NCI-H1092 (cell line): ENCODE measurements at places on chromosomes 4 and X.

DNA sequence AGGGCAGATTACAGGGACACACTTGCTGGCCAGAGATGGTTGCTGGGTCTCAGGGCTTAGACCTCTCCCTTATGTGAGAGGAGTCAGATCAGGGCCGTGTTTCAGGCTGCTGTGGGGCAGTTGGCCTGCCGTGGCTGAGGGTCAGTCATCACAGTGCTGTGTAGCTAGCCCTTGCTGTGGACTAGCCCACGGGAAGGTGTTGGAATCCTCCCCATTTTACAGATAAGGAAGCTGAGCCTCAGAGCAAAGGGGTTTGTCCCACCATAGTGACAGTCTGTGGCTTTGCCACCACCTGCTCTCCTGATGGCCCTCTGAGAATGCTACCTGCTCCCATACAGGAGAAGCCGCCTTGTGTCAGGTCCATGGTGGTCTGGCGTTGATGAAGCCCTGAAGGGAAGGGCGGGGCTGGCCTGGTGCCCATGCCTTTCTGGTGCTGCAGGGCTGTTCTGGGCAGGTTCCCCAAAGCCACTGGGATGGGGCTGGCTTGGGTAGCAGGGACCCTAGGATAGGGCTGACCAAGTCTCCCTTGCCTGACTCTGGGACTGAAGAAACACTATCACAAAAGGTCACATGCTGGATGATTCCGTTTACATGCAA is 2.4 kb upstream of the FAM53A start:
- DNase-seq: no peak

DNA sequence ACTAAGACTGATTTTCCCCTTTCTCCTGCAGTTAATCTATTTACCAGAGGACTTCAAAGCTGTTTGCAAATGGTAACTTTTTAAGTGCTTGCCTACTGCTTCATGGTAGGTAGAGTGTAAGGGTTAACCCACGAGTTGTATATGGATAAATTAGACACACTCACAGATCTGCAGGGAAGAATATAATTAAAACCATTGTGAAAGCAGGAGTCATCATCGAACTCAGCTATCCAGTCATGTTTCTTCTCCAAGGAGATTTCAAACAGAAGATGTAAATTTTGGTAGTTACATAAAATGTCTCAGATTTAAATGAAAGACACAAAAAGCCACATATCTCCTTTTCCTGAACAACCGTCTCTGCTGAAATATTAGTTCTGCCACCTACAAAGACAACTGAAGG is 549 bp upstream of the XG start:
- no peak for DNase-seq

DNA sequence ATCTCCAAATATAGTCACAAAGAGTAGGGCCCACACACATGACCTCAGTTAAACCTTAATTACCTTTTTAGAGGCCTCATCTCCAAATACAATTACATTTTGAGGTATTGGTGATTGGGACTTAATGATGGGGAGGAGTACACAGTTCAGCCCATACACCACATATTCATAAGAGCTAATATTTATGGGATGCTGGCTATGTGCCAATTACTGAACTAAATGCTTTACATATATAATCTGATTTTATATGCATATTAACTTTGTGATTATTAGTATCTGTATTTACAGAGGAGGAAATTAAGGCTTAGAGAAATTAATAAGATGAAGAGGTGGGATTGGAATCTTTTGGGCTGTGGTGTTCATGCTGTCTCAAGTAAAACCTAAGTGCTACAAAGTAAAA is 17.8 kb downstream of the SMARCAD1 start:
- DNase-seq: no peak

- DNase-seq: no peak
These were observed 51.3 kb downstream of the FNIP2 start for GRCh38 chr4:158819942-158820786.

DNA sequence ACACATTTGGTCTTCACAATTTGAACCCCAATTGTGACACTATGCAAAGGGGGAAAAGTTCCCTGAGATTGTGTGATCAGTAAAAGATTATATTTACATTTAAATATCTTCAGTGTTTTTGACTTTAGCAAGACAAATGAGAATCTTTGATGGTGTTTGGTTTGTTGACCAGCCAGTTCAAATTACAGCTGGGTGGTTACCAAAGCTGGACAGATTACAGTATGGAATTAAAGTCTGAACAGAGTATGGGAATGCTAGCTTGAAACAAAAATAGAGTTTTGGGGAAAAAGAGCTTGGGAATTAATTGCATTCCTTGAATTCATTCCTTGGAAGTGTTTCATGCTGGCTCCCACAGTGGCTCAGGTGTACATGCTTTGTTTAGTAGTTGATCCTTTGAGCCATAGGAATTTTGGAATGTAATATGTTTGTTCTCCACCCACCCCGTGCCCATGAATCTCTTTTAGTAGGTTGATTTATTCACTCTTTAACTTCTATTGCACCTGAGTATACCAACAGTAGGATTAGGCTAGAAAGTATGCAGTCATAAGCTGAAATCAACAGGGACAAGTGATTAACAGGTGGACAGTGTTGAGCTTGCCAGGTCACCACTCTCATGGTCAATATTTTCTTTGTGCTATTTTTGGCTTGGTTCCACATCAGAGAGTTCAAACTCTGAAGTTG is 81.1 kb upstream of the HELT start:
- no peak for DNase-seq

DNA sequence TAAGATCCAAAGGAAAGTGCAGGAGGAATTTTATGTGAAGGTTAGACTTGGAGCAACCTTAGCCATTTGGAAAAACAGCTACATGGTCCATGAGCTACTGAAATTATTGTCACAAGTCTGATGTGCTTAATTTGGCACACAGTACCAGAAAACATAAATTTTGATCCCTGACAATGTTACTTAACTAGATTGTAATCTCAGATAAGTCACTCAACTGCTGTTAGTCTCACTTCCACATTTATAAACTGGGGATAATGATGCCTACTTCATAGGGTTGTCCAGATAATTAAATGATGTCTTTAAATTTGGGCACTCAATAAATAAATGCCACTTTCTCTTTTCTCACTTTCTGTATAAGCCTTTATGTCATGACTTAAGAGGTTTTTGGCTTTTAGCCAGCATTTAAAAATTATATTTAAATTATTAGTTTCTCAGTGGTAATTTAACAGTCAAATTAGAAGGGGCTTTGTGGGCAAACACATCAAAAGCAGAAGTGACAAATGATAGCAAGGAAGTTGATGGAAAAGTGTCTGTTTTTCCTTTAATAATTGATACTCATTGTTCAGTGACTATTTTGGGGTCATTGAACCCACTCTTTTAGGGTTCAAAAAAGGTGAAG is 58.3 kb downstream of the PAQR3 start:
- no peak for DNase-seq

DNA sequence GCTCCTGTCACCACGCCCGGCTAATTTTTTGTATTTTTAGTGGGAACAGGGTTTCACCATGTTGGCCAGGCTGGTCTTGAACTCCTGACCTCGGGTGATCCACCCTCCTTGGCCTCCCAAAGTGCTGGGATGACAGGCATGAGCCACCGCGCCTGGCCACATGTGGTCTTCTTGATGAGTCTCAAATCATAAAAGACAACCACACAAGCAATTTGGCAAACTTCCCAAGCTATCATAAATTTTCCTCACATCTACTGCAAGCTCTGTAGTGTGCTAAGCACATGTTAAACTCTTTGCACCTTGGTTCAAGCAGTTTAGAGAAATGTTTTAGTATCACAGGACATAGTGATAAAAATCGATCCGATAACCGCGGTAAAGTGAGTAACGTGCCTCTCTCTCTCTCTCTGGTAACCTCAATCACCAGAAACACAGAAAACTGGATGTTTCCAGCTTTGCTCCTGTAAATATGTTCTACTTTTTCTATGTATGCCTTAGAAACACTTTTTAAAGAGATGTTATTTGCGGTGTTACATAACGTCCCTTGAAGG is 256.8 kb downstream of the DHRSX start:
- no peak for DNase-seq

GRCh38 chr4:10032625-10033024 is 11.3 kb upstream of the SLC2A9 start:
- DNase-seq: no peak

DNA sequence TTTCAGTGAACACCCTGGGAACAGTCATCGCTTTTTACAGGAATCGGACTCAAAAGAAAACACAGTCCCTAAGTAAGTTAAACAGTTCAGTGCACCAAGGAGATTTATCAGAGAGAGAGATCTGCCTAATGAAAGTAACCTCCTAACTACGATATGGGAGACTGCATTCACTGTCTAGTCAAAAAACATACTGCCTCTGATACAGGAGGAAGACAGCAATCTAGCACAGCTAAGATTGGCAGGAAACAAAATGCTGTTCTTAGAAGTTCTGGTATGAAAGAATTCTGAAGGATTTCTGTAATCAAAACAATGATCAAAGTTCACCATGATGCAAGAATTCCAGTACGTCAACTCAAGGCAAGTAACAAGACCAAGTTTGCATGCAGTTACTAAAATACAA is 92.8 kb downstream of the MAML3 start:
- no peak for DNase-seq

DNA sequence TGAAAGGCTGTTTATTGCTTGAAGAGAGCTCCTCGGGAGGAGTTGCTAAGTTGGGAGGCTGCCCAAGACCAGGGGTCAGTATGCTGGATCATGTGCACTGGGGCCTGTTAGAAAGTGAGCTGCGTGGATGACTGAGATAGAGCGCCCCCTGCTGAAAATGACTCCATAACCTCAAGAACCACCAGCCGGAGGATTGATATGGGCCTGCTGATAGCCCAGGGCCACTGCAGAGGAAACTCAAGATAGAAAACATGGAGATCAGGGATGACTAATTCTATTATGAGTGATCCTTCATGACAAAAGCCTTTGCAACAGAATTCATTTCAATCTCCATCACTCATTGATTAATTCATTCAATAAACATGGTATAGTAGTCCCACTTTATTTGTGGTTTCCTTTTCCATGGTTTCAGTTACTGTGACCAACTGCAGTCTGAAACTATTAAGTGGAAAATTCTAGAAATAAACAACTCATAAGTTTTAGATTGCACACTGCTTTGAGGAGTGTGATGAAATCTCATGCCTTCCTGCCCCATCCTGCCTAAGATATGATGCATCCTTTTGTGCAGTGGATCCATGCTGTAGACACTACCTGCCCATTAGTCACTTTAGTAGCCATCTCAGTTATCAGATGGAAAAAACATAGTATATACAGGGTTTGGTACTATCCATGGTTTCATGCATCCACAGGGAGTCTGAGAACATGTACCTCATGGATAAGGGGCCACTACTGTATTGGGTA is 126.7 kb upstream of the MBNL3 start:
- DNase-seq: no peak

- DNase-seq: no peak
These were observed 51.9 kb downstream of the TMPRSS11F start for GRCh38 chr4:68077737-68078136.

DNA sequence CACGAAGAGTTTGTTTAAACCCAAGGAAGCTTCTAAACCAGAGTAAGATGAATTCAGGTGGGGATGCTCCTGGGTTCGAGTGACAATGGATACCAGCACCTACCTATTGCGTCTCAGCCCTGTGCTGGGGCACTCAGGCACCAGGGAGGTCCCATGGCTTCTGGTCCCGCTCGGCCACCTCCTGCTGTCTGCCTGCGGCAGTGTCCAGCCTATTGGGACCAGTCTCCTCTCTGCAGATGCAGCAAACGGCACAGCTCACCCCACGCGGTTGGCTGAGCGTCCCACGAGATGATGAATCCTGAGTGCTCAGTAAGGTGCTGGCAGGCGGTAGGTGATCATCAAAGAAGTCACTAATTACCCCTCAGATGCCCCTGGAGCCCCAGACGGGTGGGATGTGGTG is 75.2 kb downstream of the ACOX3 start:
- DNase-seq: no peak

DNA sequence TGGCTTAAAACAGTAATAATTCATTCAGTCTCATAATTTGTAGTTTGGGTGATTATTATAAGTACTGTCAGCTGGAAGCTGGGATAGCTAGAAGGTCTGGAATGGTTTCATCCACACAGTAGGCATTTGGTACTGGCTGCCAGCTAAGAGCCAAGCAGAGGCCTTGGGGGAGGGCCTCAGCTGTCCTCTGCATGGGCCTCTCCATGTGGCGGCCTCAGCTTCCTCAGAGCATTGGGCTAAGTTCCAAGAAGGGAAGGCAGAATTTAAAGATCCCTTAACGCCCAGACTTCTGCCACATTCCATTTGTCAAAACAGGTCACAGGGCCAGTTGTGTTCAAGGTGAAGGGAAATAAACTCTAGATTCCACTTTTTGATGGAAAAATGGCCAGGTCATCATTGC is 93.3 kb downstream of the NEUROG2 start:
- no peak for DNase-seq

DNA sequence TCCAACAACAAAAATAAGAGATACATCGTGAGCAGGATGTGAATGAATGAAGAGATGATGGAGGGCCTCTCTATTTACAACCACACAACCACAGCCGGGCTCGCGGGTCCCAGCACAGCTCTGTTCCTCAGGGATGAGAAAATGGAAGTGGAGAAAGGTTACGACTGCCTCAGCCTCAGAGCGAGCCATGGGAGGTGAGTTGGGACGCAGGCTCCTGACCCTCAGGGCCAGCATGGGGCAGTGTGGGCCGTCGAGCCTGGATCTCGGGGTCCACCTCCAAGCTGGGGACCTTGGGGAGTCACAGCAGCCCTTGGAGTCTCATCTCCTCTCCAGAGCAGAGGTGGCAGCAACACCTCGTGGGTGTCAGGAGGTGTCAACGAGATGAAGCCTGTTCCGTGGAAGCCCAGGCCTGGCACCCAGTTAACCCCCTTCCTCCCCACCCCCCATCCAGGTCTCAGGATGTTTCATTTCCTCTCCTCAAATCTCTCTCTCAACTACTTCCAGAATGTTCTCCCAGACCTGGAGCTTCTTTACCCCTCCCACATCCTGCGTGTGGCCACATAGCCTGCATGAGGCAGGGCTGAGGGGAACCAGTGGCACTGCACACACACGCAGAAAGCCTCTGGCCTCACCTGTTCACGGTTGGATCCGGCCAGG is 25.9 kb downstream of the C4orf50 start:
- no peak for DNase-seq

DNA sequence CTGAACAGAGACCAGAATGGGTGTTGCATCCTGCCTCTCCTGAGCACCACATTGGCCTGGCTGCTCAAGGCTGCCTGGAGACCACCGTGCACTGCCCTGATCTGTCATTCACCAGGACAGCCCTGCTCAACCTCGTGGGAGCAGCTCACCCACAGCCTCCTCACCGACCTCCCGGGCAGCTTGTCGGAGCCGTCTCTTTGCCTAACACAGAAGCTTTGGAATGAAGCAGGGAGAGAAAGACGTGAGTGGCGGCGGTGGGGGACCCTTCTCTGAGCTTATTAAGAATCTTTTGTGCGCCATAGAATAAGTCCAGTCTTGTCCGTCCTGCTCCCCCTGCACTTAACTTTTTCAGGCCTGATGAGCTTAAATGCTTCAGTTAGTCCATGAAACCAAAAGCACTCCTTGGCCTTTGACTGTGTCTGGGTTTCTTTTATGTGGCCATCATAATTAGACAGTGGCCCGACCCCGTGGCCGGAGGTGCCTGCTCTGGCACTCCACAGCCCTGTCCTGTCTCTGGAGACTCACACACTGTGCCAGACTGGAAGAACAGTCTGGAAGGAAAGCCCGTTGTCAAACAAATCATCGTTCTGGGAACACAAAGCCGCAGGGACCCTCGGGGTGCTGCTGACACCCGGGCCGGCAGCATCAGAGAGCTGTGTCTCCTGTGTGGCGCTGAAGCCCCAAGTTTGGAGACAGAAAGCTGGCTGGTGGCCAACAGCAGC is 192.8 kb downstream of the BCOR start:
- no peak for DNase-seq

GRCh38 chrX:108165383-108166111 is 74.0 kb downstream of the ATG4A start:
- DNase-seq: peak; percentile 3
